ENCODE measurements at places on chromosomes 11 and 22.

DNA sequence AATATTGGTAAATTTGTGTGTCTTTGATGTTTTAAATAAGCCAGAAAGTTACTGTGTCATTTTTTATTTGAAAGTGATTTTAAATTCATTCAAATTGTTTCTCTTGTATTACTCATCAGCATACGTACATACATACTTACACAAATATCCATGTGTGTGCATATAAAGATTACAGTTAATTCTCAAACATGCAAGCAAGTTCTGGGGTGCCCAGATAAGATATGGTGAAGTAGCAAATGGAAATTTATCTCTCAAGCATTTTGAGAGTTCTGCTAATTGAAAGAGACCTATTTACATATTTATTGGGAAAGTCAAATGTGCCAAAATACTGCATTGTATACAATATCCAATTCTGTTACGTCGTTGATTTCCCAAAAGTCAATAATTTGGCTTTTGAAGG lies 1024.0 kb upstream of the CNTN5 start:
- no peak for DNase-seq

GRCh38 chr11:76215941-76216340 lies 9.6 kb upstream of the WNT11 start:
- no peak for DNase-seq

DNA sequence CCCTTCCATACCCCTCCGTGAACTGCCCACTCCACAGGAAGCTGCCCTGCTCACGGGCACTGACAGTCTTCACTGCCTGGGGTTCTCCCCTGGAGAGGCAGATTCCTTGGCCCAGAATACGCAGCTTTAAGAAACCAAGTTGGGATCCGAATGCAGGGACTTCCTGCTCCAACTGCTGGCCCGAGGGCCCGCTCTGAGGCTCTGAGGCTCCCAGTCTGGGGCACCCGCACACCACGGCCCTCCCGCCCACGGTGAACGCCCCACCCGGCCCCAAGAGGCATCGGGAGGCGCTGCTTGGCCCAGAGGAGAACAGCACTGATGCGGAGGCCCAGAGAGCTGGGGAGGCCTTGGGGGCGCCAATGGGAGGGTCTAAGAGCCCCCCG lies 42.3 kb downstream of the IGF2 start:
- DNase-seq = no peak

- no peak for DNase-seq
These were observed 224.6 kb upstream of the PLET1 start for GRCh38 chr11:112485280-112485679.

- DNase-seq = no peak
These were observed 14.7 kb downstream of the KCNQ1OT1 start for GRCh38 chr11:2685051-2685450.

GRCh38 chr22:21941921-21942320 lies 10.7 kb downstream of the PPM1F start:
- DNase-seq = no peak

GRCh38 chr11:24240496-24241175 lies 256.2 kb upstream of the LUZP2 start:
- no peak for DNase-seq

- DNase-seq = no peak
These were observed 1.1 kb upstream of the RAC2 start for GRCh38 chr22:37244922-37245722.

- no peak for DNase-seq
These were observed 105.9 kb downstream of the NXPE2 start for GRCh38 chr11:114784216-114784615.

DNA sequence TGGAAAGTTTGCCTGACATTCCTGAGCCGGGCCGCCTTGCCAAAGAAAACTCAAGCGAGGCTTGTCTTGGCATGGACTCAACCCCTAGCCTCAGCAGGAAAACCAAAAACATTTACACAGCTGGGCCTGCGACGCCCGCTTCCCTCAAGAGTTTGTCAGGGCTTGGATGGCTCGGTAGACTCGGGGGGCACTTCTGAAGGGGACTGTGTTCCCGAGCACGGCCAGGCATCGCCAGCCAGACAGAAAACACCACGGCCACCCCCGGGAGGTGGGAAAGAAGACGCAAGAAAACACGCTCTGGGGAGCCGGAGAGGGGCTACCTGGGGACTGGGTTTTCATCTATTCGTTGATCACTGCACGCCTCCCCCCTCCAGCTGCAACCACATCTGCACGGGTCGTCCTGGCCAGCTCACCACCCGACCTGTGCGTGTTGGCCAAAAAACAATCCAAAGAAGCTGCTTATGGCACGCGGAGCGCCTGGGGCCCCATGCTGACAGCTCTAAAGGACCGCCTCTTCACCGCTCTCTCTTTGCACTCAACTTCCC lies 380.7 kb downstream of the MN1 start:
- no peak for DNase-seq
